ENCODE measurements at places on chromosomes 11 and 22.
A peak's percentile ranks its signal among the peaks of the same experiment; 100 is the strongest.

DNA sequence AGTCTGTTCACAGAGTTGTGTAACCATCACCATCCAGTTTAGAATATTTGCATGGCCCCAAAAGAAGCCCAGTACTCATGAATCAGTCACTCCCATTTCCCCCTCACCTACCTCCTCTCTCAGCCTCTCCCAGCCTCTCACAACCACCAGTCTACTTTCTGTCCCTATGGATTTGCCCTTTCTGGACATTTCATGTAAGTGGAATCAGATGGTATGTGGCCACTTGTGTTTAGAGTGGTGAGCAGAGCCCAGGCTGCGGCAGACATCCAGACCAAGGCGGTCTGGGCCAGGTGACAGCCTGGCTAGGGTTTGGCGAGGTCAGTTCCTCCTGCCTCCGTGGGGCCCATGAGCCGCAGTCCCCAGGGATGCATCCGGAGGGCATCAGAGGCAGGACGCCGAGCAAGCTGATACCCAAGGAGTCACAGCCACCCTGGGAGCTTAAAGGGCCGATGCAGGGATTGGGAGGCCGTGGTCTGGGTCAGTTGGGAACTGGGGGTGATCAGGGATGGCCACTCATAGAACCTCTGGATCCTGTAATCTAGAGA lies 53.3 kb upstream of the CLDN5 start:
- no peak for DNase-seq

- DNase-seq: no peak
Observed at GRCh38 chr11:12642040-12642439, 32.2 kb upstream of the TEAD1 start.

DNA sequence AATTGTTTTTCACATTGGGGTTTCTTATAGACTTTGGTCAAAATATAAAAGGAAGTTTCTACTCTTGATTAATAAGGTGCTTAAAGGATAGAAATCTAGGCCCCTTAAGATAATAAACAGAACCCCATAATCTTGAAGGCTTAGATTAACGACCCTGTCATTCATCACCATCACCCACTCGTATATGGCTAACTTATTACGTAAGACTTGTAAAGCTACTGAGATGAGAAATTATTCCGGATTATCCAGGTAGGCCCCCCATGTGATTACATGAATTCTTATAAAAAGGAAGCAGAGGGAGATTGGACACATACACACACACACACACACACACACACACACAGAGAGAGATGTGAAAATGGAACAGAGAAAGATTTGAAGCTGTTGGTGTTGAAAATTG lies 1489.2 kb upstream of the TENM4 start:
- DNase-seq: no peak

DNA sequence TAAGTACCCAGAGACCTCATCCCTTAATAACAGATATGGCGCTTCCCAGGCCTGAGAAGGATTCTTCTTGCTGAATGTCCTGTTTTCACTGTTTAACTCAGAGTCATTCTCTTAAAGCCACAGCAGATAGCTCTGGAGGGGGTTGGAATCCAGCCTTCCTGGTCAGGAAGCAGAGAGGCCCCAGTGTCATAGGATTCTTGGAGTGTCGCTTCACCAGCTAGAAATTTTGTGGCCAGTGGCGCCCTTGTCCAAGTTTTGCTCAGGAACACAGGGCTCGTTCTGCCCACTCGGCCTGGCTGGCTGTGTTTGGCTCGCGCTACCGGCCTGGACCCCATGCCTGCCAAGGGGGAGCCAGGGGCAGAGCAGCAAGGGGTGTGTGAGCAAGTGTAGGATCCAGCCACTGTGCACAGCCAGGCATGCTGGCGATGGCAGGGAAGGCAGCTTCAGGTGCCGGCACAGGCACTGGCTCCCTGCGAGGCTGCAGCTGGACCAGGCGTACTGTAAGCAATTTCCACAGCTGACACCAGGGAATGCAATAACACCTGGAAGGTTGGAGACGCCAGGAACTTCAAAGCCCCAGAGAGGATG lies 214.8 kb upstream of the SESN3 start:
- DNase-seq: no peak

DNA sequence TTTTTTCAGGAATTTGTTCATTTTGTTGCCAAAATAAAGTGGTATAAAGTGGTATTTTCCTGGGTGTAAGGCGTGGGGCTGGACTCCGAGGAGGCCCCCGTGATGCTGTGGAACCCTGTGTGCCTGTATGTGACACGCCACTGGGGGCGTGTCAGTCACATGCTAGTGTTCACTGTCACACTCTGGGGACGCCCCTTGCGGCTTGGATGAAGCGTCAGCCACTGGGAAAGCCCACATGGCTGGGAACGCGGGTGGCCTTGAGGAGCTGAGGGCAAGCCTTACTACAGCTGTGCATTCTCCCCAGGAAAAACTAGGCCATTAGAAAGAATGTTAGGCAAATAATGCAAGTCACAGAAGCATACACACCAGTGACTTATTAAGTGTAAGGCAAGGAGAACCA lies 77.0 kb upstream of the SLC25A18 start:
- DNase-seq: no peak

- DNase-seq: no peak
Observed at GRCh38 chr22:45886540-45886939, 90.4 kb downstream of the WNT7B start.

DNA sequence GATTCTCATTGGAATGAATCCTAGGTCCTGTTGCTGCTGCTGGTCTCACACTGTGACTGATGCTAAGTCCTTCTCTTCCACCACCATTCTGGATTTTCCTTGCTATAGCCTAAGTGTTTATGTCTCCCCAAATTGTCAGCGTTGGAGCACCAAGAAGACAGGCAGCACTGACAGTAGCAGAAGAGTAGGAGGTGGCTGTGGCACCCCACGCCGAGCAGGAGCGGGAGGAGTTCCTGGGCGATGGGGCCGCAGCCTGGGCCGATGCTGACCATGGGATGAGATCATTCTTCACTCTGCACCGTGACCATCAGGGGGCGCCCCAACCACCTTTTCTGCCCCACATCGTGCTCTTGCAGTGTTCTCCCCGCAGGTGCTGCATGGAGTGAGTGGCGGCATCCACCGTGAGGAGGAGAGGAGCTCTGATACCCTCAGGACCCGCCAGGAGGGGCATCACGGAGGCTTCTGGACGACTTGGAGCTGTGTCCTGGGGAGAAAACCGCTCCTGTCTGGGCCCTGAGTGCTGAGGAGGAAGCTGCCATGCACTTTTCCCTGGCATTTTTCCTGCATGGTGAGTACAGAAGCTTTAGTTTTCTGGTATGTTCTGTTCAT lies 57.0 kb downstream of the LRRC74B start:
- peak; percentile 97 for DNase-seq

GRCh38 chr11:3227568-3228444 lies 4.4 kb downstream of the MRGPRE start:
- peak; percentile 83 for DNase-seq

GRCh38 chr22:49515475-49515874 lies 312.2 kb downstream of the BRD1 start:
- DNase-seq: no peak

GRCh38 chr11:33172996-33173395 lies 11.7 kb upstream of the CSTF3 start:
- DNase-seq: no peak

DNA sequence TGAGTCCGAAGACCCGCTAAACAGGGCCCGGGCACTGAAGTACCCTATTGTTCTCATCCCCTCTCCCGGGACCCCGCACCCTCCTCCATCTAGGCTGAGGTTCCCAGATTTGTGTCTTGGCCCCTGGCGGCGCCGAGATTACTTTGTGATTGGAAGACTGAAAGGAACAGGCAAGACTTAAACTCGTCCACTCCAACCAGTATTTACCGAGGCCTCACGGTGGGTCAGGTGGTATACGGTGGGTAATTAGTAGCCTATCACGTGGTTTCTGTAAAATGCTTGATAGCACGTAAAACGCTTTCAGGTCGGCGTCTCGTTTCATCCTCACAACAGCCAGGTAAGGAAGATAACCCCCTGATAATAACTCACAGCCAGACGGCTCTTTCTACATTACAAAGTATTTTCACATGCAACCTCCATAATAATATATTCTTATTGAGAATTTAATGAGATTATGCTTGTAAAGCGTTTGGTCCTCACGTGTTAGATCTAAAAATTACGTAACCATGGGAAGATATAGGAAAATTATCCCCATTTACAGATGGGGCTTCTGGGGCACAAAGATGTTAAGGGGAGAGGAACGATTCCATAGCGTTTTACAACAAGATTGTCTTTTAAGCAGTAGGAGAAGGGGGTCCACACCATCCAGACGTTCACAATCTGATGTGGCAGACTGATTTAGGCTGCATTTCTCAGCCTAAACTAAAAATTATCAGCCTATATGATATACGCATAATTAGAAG lies 642 bp upstream of the PIK3C2A start:
- DNase-seq: peak; percentile 44

DNA sequence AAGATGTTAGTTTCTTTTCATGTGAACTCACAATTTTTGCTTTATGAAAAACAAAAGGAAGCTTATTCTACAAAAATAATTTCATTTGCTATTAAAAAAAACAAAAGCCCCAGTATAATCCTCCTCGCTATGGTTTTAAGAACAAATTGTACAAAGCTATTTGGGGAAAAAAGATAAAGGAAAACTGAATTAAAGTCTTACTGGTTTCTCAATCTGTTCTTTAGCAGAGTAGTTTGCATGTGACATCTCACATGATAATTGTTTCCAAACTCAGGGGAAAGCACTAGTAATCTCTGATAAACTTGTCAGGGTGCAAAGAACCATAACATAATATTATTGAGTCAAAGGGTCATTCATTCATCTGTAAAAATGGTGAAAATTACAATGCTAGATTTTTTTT lies 2.9 kb upstream of the DDI1 start:
- no peak for DNase-seq

DNA sequence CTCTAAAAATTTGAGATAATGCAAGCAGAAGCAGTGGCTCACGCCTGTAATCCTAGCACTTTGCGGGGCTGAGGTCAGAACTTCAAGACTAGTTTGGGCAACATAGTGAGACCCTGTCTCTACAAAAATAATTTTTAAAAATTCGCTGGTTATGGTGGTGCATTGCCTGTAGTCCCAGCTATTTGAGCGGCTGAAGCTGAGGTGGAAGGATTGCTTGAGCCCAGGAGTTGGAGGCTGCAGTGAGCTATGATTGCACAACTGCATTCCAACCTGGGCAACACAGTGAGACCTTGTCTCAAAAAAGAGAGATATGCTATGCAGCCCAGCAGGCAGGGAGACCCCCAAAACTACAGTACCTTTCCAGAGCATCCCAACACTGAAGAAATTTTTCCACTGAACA lies 2.3 kb downstream of the CTSC start:
- DNase-seq: no peak

DNA sequence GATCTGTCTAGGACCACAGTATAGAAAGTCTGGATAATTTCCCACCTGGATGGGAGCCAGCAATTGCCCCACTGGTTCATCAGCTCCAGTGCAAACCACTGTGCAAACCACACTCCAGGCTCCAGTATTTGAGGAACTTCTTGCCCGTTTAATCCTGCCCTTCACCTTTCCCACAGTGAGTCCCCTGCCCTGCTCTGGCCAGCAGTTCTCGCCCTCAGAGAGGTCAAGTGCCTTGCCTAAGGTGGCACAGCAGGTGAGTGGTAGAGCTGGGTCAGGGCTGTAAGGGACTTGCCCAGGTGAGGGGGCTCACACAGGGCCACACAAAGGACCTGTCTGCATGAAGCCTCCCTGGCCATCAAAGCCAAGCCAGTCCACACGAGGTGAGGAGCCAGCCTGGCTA lies 24.1 kb downstream of the MS4A10 start:
- no peak for DNase-seq

DNA sequence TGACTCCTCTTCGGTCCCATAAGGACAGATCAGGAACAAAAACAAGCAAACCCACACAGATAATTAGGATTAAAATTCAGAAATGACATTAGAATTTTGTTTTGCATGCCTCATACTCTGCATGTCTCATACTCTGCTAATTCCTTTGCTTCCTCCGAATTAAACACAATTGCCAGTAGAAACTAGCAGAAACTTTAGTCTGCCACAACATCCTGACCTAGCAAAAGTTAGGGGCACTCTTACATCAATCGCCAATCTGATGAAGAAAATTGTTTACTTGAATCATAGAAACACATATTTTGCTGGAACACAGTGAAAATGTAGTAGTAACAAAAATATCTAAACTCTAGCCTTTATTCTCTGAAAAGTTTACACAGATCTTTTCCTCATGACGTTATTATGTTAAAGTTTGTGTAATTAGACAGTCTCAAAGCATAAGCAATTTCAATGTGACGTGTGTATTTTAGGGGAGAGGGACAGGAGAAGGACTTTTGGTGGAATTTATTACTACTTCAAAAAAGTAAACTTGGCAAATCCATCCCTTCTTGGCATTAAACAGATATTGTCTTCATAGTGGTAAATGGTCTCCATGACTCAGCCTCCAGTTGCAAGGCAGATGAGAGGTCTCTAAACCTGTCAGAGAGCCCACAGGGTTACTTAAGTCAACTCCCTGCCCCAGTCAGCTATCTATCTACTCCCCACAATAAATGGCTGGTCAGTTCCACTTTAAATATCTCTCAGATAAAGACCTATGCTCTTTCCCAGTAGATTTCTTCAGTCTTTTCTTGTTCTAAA lies 249.8 kb upstream of the UBASH3B start:
- no peak for DNase-seq
